EH (cell line): ENCODE measurements at places on chromosomes 1 and 21.

DNA sequence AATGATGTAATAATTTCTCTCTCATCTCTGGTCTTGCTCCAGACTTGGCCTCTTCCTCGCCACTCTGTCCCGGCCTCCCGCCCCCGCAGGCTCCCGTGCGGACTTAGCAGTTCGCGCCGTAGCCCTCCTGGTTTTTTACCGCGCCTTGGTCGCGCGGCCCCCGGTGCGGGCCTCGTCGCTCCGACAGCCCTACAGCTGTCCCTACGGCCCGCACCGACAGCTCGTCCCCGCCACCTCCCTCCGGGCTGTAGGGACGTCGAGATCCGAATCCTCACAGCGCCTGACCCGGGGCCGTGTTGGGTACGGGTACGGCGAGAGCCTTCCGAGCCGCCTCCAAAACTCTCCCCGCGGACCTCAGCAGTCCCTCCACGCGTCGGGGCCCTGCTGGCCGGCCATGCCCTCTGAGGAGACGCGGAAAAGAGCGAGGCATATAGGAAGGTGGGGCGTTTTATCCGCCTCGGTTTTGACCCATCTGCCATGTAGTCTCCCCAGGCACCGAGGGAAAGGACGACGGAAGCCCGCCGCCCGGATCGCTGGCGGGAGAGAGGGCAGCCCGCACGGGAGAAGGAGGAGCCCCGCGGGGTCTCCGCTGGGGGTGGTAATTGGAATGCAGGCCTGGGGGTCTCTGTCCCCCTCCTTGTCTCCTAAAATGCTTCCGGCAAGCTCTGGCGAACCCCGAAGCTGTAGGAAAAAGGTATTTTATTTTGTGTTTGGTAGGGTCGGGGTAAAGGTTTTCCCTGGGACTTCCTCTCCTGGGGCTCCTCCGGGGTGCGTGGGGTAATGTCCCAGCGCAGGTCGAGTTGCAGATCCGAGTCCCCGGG, 3.3 kb downstream of the LHX4 start:
- no peak for DNase-seq

GRCh38 chr1:54681358-54681757, 34.3 kb upstream of the TTC4 start:
- DNase-seq, result peak; percentile 11

GRCh38 chr1:226950871-226951270, 10.8 kb downstream of the COQ8A start:
- DNase-seq, result no peak

DNA sequence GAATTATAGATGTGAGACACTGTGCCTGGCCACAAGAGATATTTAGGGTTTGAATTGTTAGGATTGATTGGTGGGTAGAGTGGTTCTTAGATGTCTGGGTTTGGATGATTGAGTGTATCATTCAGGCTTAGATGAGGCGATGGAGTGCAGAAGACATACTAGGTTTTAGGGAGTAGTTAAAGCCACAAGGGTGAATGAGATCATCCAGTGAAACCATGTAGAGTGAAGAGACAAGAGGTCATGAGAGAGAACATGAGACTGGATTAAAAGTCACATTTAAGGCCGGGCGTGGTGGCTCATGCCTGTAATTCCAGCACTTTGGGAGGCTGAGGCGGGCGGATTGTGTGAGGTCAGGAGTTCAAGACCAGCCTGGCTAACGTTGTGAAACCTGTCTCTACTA, 37.2 kb downstream of the ZFYVE9 start:
- DNase-seq, result peak; percentile 20

DNA sequence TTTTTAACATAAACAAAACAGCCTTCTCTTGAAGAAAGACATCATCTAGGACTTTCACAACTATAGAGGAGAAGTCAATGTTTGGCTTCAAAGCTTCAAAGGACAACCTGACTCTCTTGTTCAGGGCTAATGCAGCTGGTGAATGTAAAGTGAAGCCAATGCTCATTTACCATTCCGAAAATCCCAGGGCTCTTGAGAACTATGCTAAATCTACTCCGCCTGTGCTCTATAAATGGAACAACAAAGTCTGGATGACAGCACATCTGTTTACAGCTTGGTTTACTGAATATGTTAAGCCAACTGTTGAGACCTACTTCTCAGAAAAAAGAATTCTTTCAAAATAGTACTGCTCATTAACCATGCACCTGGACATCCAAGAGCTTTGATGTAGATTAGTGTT, 259.8 kb upstream of the NR5A2 start:
- no peak for DNase-seq

GRCh38 chr1:66210635-66211244, 323.2 kb upstream of the SGIP1 start:
- no peak for DNase-seq

DNA sequence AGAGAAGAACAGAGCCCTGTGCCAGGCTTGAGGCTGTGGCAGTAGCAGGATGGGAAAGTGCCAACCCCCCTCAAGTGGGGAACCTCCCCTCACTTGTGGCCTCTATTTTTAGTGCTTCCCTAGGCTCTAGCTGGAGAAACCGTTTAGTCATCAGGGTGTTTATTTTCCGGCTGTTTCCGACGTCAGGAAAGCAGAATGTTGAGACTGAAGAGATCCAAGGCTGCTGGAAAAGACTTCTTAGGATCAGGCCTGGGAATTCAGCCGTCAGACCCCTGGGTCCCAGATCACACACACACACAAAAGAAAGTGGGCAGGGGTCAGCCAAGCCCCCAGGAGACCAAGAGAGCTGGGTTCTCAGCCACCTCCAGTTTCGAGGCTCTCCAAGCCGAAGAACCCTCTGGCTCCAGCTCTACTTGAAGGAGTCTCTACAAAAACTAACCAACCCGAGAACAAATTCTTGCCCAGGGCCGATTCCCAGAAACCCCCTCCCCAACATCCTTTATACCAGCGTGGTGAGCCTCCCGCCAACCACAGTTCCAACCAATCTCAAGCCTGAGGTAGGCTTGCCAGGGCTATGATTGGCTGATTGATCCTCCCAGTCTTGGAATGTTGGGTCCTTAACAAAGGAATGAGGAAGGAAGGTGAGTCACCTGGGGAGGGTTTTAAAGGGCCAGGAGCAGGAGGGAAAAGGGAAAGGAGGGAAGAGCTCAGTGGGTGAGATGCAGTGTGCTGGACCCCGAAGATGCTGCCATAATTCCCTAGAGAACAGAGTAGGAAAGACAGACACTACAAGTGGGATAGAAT, 2.5 kb upstream of the MEF2D start:
- DNase-seq, result peak; percentile 97

DNA sequence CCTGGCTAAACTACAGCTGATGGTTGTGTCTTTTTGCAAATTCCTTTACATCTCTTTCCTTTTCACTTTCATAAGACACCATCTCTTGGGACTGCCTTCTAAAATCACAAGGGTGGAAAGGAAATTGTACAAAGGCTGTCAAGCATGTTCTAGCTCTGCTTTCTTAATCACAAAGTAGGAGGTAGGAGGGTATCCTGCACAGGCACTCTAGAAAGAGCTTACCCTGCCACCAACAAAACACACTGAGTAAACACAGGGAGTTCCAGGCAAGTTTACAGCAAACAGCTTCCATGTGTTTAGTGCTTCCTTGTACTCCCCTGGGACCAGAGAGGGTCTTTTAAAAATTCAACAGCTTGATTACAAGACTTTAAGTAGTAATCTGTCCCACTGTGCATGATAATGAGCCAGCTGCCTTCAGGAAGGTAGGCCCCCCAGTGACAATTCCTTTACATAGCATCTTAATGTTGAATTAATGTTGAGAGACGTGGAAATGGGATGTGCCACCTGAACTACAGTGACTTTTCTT, 2.4 kb downstream of the PLPP3 start:
- peak; percentile 46 for DNase-seq

DNA sequence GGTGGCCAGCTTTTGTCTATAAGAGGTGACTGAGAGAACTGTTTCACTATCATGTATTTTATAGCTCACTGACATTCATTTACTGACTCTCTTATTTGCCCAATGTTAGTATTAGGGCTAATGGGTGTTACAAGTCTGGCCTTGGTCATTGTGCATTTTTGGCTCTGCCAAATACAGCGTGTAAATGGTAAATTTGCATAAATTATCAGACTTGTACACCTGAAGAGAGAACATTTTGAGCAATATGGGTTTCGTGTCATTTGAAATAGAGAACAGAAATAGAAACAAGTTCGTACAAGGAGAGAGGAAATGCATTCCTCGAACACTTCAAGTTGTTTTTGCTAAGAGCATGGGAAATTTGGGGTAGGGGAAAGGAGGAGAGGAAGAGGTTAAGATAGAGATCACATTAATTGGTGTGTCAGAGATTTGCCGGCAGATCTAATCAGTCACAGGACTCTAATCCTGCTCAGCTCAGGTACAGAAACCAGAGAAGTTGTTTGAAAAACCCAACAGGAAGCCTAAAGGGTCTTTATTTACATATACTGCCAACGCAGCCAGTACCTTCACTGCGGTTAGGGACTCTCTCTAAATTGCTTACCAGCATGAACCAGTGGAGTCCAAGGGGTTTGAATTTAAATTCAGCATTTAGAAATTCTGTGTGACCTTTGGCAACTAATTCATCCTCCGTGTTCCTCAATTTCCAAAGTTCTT, 261.5 kb downstream of the GPATCH2 start:
- no peak for DNase-seq

DNA sequence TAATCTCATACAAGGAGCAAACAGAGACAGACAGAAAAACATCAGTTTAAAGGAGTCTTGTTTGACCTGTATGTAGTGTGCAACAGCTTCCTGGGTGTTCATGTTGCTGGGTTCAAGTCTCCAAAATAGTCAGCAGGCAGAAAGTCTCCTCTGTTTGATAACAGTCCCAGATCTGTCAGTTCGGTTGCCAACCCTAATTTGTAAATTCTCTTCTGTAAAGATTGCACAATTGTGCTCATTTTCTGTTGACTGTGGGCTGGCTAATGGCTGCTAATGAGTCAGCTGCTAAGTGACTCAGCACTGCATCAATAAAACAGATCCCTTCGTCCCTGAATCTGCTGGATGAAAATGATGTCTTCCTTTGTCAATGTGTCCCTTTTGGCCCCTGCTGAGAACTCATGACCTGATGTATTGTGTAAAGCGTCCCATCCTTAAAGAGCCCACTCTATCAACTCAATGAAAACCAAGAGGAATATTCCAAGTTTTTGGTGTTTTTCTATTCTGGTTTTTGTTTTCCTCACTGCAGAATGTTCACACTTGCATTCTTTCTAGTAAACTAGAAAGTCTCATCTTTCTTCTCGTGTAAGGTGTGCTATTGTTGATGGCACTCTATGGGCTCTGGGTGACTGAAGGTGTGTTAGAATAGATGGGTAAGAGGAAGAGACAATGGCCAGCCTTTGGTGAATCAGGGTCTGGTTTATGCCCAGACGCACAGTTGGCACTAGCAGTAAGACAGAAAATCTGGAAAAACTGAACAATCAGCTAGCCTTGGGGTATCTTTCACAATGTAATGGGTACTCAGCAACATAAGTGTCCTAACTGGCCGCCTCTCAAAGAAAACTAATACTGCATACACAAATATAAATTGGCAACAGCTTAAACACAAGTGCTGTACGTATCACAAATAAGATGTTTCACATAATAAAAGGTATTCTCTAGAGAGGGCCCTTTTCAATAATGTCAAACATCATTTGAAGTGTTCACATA, 75.1 kb upstream of the SIPA1L2 start:
- peak; percentile 81 for DNase-seq

DNA sequence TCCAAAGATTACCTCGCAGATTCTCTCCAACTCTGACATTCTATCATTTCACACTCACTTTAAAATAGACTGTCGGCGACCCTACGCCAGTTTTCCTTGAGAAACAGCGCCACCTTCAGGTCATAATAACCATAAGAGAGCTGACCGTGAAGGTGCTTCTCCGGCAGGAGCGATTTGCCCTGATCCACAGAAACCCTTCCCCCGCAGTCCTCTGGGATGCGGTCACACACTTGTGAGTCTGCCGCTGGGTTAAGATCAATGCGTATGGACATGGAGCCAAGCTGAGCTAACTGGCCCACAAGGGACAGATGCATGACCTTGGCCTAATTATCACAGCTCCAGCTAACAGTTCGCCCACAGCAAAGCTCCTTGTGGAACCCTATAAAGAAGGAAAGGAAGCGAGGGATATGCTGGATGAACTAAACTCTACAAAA, 32.8 kb upstream of the IFNAR2 start:
- DNase-seq, result peak; percentile 61
